Renal cortical epithelial cell (primary cell): ENCODE measurements at places on chromosomes 1 and 21.

DNA sequence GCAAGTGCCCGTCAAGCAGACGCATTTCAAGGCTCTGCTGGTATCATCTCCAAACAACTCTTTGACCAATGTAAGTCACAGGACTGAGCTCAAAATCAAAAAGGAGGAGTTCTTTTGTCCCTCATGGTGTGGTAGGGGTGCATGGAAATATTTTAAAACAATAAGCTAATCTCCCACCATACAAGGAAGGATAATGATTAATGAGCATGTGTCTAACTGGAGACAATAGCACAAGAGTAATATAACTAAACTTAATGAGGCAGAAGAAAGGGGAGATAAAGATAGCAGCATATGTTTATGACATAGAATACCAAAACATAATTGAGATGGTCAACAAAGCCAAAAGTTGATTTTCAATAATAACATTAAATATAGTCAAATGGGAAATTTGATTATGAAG is 668.0 kb upstream of the ZP4 start:
- DNase-seq, result peak; percentile 11

DNA sequence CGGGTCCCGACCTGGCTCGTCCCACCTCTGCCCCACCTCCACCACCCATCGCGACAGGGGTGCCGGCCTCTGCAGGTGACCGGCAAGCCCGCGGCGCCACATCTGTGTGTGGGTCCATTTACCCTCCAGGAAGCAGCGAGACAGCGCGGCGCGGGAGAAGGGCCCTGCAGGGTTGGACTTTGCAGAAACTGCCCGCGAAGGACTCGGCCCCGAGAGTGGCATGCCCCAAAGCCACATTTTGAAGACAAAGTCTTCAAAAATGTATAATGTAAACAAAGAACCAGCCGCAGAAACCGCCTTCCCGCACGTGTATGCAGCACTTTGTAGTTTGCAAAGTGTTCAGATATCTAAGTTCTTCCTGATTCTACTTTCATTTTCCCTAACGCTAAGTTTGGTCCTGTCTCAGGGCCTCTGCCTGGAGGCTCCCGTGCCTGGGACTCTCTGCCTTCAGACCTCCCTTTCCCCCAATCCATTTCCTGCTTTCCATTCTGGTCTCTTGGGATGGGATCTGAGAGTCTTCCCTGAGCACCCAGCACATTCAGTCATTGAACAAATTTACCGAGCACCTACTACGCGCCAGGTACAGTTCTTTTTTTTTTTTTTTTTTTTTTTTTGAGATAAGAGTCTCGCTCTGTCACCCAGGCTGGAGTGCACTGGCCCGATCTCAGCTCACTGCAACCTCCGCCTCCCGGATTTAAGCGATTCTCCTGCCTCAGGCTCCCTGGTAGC is 524 bp upstream of the TMCO4 start:
- DNase-seq, result peak; percentile 79

DNA sequence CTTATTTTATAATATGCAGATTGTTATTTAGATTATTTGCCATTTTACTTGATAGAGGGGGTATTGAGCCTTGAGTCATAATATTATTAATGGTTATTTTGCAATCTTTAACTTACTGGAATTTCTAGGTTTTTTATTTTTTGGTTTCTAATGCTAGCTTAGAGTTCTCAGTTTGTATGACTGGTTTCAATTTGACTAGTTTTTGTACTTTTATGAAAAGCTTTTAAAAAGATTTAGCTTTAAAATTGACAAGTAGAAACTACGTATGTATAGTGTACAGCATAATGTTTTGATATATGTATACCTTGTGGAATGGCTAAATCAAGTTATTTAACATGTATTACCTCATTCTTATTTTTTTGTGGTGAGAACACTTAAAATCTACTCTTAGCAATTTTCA is 41.5 kb downstream of the CEP350 start:
- DNase-seq, result no peak

GRCh38 chr21:14306126-14306907 is 76.6 kb downstream of the HSPA13 start:
- no peak for DNase-seq

GRCh38 chr1:189958756-189959155 is 518.9 kb downstream of the BRINP3 start:
- no peak for DNase-seq

- peak; percentile 100 for DNase-seq
Measured at GRCh38 chr1:87226341-87226760, 102.3 kb upstream of the LMO4 start.

GRCh38 chr21:14615359-14615974 is 69.4 kb upstream of the SAMSN1 start:
- no peak for DNase-seq
